Substantia nigra (tissue), 51 donors: ENCODE measurements at places on chromosomes 1 and 21.

DNA sequence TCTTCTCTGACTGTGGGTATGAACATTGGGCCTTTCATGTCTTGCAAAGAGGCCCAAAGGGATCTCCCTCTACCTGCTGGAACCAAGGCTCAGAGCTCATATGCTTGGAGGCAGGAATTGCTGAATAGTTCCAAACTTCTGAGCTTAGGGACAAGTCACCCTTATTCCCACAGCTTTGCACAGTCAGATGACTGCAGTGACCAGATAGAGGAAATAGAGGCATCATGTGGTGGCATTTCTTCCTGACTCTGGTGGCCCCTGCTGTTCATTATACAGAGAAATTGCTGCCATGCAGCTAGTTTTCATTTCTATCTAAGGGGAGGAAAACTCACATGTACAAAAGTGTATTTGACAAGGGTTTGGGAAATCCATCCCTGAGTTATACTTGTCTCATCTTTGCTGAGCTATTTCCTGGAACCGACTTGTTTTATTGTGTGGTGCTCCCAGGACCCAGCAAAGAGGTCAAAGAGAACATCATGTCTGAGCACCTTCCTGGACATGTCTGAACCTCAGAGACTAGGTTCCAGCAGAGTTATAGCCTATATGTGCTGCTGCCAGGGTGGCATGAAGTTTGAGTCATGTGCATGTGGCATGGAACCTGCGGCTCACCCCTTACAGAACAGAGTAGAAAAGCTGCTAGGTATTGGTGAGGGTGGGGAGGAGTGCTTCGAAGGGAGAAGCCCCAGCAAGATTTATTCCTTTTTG, 131.2 kb downstream of the PIK3R3 start:
- no peak for DNase-seq

DNA sequence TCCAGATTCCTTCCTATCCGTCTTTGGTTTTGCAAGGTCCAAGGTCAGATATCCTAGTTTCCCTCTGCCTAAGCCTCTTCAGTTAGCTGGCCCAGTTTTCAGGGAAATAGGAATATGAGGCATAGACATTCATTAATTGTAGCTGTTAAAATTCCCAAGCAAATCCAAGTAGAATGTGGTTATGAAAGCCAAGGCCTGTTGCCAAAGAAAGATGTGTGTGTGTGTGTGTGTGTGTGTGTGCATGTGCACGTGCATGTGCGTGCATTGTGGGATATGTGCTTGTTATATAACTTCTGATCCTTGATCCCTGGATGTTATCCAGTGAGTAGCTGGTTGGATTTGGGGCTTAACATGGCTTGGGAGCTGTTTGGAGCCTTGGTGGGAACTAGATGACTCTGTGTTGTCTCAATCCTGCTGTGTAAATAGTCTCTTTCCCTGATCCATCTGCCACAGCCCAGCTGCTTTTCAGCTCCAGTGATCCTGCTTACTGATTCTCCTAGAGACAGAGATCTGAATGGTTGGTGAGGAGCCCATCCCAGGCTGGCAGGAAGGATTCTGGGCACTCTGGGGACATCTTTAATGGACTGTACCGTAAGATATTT, 70.6 kb upstream of the GCLM start:
- DNase-seq, result no peak

GRCh38 chr1:10920063-10920626, 92.3 kb upstream of the TARDBP start:
- no peak for DNase-seq

GRCh38 chr1:232954594-232955365, 4.4 kb downstream of the NTPCR start:
- DNase-seq, result no peak

DNA sequence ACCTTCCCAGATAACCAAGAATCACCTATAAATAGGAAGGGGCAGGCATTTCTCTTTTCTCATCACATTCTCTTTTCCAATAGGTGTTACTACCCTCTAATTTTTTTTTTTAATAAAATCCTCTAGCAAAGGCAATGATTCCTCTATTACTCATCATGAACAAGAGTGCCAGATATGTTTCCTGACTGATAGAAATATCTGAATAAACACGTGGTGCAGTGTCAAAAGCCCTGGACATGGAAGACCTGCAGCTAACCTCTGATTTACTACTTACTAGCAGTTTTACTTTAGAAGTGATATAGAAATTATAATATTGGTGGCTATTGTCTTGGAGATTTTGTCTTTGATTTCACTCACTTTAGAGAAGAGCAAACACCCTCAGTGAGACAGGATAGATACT, 194.6 kb upstream of the SAMSN1 start:
- DNase-seq, result no peak

DNA sequence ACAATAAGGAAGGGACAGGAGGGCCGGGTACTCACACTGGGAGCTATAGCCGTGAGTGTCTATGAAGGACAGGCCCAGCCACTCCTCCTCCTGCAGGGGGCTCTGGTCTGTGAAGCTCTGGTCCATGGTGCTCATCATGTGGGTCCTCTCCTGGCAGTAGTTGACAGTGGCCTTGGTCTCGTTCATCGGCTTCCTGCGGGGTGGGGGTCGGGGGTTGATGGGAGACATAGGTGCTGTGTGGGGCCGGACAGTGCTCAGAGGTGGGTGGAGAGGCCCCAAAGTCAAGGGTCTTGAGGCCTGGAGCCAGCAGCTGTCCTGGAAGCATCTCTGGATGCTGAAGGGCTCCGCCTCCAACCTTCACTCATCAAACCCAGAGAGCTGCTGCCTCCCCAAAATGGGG, 260.4 kb downstream of the PTPRU start:
- DNase-seq, result no peak
